ENCODE measurements at places on chromosomes 12 and 14.

DNA sequence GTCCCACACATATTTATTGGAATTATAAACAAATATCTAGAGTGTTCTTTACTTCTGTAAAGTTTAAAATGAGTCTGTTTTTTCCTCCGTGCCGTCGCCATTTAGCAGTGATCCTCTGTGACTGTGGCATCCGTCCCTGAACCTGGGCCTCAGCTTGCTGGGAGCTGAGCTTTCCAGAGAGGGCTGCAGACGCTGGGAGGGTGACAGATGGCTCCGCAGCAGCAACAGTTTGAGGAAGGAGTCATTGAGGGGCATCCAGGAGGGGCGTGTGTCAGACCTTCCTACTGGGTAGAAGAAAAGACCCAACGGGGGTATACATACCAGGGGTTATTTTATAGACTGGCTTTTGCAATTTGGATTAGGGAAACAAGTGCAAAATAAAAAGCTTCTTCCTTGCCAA, 47.9 kb downstream of the NEUROD4 start:
- no peak for DNase-seq

DNA sequence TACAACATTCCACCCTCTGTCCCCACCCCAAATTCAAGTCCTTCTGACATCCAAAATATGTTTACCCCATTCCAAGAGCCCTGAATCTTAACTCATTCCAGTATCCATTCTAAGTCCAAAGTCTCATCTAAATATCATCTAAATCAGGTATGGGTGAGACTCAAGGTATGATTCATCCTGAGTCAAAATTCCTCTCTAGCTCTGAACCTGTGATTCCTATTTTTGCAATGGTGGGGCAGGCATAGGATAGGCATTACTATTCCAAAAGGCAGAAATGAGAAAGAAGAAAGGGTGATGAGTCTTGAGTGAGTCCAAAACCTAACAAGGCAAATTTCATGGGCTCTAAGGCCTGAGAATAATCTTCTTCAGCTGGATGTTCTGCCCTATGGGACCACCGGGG, 140.3 kb upstream of the FAR2 start:
- no peak for DNase-seq

DNA sequence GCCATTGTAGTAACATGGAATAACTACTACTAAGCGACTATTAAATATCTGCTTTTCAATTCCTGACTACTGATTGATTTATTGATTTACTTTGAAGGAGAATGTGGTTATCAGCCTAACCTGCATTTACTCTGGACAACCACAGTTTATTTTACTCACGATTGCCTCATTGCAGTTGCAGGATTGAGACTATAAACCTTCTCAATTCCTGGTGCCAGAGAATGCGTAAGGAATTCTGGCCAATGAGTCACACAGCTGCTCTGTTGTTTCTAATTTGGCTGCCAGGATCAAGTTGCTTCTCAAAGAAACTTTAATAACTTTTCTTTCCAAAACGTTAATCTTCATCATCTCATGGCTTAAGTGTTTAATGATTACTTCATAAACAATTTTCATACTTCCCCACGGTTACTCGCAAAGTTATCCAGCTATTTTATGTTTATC, 13.1 kb upstream of the TMTC1 start:
- DNase-seq: no peak

- DNase-seq: no peak
Observed at GRCh38 chr14:64516969-64517368, 12.4 kb downstream of the ZBTB1 start.

DNA sequence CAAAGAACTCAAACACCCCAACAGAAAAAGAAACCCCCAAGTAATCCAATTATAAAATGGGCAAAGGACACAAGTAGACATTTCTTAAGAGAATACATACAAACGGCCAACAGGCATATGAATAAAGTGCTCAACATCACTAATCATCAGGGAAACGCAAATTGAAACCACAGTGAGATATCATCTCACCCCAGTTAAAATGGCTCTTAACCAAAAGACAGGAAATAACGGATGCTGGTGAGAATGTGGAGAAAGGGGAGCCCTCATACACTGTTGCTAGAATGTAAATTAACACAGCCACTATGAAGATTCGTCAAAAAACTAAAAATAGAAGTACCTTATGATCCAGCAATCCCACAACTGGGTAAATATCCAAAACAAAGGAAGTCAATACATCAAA, 52.4 kb downstream of the CLMN start:
- no peak for DNase-seq

- no peak for DNase-seq
Observed at GRCh38 chr12:96811083-96811482, 96.0 kb upstream of the NEDD1 start.

GRCh38 chr12:89789862-89790261, 81.2 kb upstream of the ATP2B1 start:
- no peak for DNase-seq

- DNase-seq: no peak
Observed at GRCh38 chr12:112851024-112851777, 55.6 kb upstream of the OAS1 start.

DNA sequence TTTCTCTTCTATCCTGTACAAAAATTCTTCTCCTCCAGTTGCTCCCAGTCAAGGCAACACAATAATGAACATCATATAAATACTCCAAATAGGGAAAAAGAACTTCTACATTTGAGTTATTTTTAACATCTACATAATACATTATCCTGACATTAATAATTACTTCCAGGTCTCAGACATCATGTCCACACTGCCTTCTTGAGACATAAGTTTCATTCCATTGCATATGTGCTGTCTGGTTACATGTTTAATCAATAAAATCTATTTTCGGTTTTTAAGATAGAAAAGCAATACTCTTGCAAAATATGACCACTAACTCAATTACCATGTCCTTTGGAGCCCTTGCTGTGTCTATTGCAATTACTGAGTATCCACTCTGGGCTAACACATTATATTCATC, 881.9 kb downstream of the GALC start:
- DNase-seq: no peak

DNA sequence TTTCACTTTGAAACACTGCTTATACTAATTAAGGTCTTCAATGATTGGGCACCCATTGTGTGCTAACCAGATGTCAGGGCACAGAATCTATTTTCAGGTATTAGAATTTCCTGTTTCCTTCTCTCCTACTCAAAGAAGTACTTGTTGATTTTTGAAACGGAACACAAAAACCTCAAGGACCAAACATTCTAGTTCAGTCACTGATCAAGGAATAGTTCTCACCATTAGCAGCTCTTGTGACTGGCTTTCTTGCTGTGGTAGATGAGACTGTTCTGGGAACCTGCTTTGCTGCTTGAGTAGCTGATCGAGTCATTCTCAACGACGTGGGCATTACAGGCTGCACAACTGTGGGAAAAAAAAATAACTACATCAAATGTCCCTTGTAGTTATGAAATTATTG, 11.0 kb downstream of the DLGAP5 start:
- DNase-seq: no peak

DNA sequence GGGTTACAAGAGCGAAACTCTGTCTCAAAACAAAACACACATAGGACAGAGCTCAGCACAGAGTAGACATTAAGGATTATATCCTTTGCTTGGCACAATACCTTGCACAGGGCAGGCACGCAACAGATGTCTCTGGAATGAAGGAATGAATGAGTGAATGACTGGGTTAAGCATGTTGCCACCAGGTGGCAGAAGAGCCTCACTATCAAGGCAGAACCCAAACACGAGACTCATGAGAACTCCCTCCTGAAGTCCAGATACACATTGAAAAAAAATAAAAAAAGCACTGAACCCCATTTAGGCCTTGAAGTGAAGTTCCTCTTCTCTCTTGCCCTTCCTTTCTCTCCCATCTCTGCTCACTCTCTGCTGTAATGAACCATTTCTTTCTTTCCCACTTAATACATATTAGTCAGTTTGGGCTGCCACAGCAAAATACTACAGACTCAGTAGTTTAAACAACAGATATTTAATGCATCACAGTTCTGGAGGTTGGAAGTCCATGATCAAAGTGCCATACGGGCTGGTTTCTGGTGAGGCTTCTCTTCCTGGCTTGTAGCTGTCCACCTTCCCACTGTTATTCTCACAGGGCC, 26.6 kb upstream of the LTA4H start:
- peak; percentile 86 for DNase-seq

DNA sequence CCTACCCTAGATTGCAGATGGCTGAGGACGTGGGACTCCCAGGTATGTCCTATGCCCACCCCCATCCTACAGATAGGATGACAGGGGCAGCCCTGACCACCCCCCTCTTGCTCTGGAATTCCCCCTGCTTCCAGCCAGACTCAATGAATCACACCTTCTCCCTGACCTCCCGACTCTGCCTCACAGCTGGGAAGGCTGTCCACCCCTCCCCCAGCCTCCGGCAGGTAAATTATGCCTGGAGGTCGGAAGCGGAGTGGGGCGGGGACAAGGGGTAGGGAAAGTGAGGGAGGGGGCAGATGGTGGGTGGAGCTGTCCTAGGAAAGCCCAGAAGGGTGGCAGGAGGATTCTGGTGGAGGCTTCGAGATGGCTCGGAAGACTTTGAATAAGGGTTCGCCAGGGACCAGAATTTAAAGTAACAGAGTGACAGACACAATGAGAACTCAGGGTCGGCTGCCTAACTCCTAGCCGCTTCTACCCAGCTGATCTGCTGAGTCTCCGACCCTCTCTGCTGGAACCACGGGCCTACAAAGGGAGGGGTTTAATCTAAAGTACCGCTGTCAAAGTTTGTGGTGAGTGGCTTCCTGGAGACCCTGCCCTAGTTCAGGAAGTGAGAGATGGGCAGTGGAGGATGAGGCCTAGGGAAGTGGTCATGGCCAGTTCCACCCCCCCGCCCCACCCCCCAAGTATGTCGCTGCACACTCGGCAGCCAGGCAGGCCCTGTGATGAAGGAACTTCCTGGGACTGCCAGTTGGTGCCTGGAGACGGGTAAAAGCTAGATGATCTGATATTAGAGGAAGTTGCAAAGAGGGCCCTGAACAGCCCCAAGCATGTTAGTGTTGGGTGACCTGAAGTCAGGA, 4.2 kb downstream of the PLEKHG3 start:
- no peak for DNase-seq

GRCh38 chr12:31057671-31058070, 16.0 kb upstream of the DDX11 start:
- no peak for DNase-seq
